Stimulated activated CD8-positive, alpha-beta memory T cell treated with anti-CD3 and anti-CD28 coated beads, Interleukin-15, amount 100 ng/mL, for 1 hour (primary cell): ENCODE measurements at places on chromosomes 6 and 20.

DNA sequence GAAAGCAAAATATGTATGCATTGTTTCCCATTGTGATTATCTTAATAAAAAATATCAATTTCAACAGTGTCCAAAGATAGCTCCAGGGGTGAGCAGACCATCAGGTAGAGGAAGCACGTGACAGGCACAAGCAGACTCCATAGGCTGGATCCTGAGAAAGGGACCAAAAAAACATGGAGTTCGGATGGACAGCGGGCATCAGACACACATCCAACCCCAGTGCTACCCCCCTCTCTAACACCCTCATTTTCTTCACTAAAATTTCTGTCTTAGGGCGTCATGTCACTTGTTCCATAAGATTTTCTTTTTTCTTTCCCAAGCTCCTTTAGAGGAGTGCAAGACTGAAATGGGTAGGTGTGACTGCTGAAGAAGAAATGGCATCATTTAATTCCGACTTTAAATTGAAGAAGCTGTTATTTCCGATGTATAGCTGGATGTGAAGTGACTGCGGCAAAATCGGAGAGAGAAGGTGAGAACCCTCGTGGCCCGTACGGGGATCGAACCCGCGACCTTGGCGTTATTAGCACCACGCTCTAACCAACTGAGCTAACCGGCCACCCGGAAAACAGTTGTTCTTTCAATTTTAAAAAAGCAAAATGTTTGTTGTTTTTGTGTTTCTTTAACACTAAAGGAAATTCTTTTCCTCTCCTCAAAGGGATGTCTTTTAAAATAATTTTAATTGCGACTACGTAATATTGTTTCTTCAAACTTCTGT, 10.3 kb upstream of the PRSS16 start:
- no peak for DNase-seq

GRCh38 chr6:2970034-2970685, 1.2 kb downstream of the SERPINB6 start:
- no peak for DNase-seq

DNA sequence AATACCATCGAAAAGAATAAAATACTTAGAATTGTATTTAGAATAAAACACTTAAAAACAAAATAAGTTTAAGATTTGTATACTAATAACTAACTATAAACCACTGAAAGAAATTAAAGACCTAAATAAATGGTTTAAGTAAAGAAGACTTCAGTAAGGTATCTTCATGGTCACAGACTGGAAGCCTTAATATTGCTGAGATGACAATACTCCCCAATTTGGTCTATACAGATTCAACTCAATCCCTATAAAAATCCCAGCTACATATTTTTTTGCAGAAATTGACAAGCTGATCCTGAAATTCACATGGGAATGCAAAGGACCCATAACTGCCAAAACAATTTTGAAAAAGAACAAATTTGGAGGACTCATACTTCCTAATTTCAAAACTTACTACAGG, 18.9 kb downstream of the SERINC3 start:
- DNase-seq: no peak

DNA sequence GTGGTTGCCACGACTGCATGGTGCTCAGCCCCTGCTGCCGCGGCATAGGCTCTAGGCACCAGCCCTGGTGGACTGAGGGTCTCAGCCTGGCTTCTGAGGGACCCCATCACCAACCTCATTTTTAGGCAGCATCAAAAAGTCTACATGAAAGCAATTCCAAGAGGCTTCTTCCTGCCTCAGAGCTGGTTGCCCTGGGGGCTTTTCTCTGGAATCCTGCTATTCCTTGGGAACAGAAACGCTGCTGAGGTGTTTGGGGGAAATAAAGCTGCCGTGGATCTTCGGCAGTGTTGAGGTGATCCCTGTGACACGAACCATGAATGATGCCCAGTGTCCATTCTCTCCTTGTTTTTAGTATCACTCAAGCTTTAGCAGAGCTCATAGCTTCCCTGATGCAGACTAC, 148.4 kb upstream of the LRFN2 start:
- no peak for DNase-seq

DNA sequence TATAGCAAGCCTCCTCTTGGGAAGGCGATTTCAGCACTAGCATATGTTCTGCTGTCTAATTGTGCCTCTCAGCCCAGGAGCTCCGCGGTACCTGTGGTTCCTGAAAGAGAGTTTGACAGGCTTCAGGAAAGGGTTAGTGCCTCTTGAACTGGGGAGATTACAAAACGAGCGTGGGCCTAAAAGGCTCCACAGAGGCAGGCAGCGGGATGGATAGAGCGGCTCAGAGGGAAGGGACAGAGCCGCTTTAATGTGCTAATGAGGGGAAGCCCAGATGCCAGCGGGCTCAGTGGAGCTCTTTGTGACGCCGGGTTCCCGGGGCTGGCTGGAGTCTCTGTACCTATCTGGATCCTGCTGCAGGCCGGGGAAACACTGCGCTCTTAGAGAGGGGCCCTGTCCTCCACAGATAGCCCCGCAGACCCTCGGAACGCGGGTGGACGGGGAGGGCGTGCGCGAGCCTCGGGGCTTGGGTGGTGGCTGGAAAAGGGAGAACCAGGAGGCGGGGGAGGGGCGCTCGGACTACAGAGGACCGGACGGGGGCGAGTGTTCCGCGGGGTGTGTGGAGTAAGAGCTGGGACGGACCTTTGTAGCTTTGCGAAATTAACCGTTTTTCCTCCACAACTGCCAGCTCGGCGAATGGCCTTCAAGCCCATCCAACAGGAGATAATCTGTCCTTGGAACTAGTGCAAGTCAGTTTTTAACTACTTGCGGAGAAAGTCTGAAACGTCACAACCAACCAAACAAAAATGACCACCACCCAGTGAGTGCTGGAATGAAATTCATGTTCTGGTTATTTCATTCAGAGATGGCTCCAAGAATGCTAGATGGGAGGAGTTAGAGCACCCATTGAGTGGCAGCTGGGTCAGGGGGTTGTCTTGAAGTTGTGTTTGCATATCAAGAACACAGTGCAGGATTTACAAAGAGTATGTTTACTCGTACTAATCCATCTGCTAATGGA, 13.0 kb downstream of the SLC35F1 start:
- no peak for DNase-seq

- no peak for DNase-seq
Observed at GRCh38 chr6:25034431-25034921, 98.7 kb upstream of the RIPOR2 start.

GRCh38 chr6:157312757-157313156, 10.6 kb downstream of the TMEM242 start:
- DNase-seq: no peak

GRCh38 chr6:64912966-64913365, 794.1 kb downstream of the EYS start:
- DNase-seq: no peak

DNA sequence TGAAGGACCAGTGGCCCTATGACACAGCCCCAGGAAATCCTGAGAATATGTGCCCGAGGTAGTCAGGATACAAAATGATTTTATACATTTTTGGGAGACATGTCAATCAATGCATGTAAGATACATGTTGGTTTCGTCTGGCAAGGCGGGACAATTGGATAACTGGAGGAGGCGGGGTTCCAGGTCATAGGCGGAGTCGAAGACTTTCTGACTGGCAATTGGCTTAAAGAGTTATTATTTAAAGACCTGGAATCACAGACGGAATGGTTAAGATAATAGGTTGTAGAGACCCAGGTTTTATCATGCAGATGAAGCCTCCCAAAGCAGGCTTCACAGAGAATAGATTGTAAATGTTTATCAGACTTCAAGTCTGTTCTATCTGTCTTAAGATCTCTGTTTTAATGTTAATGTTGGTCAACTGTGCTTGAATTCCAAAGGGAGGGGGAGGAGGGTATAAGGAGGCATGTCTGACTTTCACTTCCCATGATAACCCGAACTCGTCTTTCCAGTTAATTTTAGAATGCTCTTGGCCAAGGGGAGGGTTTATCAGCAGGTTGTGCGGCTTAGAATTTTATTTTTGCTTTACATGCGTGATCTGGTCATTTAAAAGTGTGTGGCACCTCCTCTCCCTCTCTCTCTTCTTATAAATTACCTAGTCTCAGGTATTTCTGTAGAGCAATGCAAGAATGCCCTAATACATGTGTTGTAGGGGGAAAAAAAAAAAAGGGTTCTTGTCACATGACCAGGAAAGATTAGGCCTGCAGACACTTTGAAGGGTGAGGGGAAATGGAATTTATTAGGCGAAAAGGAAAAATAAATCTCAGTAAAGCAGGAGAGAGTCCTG, 230.7 kb downstream of the NFATC2 start:
- DNase-seq: no peak

GRCh38 chr20:3889489-3890397, 556 bp downstream of the PANK2 start:
- peak; percentile 7 for DNase-seq

DNA sequence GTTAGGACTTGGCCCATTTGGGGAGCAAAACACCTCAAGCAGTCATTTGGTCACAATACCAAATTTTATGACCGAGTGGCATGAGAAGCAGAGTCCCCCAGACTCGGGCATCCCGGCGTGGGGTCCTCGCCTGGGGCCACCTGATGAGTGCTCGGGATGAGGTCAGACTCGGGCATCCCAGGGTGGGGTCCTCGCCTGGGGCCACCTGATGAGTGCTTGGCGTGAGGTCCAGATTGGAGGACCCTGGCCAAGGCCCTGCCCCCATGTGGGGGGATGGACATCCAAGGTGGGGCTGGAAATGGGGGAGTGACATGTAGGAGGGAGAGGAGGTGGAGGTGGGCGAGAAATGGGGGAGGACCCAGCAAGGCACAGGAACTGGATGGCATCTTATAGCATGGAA, 56.1 kb upstream of the CST7 start:
- DNase-seq: no peak

GRCh38 chr6:45438849-45439406, 61.2 kb upstream of the SUPT3H start:
- no peak for DNase-seq

- no peak for DNase-seq
Observed at GRCh38 chr6:107402533-107402932, 56.8 kb downstream of the PDSS2 start.

DNA sequence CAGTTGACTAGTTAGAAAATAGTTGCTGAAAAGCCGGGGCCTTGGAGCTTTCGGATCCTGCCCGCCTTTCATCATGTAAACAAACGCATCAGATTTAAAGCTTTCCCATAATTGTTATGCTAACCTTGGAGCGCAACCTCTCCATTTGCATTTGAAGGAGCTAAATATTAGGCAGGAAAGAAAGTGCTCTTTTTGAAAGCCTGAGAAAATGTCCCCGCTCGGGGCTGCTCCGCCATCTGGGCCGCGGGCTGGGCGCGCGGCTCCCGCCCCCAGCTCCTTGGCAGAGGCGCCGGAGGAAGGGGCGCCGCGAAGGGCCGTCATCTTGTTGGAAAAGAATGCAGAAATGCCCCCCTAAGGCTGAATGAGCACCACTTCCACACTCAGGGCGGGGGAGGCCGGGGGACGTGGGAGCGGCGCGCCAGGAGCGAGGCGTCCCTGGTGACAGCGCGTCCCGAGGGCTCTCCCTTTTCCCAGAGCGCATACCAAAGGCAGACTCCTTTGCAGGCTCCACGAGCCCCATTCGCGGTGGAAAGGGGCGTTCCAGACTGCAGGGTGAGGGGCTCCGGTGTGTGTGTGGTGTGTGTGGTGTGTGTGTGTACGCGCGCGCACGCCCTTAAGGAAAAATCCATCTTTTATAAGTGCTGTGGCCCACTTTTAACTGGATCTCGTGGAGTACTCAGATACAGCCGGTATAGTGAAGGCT, 145.6 kb upstream of the ID4 start:
- no peak for DNase-seq

DNA sequence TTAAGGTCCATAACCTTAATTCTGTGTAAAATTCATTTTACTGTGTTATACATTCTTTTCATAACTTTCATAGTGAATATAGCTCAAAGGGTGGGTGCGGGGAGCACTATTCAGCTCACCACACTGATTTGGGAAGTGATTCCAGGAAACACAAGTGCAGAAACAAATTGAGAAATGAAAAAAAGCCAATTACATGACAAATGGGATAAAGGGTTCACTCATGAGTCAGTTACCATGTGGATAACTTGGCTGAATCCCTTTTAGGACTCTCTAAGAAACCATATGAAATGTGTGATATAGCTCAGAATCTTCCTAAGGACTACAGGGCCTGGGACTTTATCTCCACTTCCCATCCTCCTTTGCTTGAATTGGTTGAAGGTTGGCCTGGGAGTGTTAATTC, 3.1 kb upstream of the BTN2A1 start:
- no peak for DNase-seq

DNA sequence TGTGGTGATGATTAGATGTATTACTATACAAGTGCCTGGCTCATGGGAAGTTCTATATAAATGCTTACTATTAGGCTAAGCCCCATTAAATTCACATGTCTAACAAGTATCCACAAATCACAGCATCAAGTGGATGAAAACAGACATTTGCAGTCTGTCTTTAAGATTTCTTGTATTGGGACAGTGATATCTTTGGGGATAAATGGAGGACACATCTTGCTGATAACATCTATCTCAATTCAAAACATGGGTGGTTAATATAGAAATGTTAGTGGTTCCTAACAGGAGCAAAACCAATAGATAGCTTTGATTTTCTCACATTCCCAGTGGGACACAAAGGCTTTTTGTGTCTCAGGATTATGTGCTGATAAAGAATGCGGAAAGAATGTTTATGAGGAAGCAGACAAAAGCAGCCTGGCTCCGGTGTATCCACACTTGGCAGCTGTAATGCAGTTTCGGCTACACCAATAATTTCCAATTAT, 29.3 kb downstream of the PTPRK start:
- DNase-seq: no peak

DNA sequence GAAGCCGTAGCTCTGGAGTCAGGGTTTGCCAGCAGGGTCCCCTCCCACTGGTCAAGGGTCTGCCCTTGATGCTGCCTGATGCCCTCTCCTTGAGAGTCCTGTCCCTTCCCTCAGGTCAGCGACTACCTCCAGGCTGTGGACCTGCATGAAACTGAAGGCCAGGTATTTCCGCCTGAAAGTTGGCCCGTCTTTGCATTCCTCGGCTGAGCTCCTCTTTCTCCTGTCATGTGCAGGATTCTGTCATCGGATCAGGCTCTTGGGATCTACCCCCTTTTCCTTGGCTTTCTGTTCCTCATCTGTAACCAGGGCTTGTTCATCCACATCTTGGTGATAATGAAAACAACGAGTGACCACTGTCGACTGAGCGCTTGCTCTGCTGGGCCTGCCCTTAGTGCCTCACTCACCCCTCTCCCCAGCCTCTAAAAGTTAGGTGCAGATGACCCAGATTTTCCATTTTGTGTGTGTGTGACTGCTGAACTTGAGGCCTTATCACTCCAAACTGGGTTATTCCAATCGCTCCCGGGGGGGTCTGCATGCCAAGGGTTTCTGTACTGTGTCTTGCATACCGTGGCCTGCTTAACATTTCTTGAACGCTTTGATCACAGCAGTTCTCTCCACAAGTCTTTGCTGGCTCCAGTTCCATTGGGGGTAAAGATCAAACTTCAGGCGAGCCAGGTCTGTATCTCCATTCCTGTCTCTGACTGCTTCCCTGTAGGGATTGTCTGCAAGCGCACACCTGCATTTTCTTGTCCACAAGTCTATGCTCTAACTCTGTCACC, 81.6 kb downstream of the DTD1 start:
- DNase-seq: no peak
